ENCODE measurements at places on chromosomes 2 and 18. TPM values are rescaled to one million over a fixed set of nuclear protein-coding genes. Genes with fewer than 3 reads are reported as not detected.

The UGT1A5 gene
- total RNA-seq = not detected

The ESPNL gene
- 0.29 TPM for total RNA-seq

The AGXT gene
- total RNA-seq = 0.07 TPM

The ABCG5 gene
- not detected for total RNA-seq

The RAX gene
- not detected for total RNA-seq

The GCG gene
- total RNA-seq = not detected

The RIT2 gene
- not detected for total RNA-seq

The GPR35 gene
- total RNA-seq = 0.17 TPM

All from A172 (cell line).